Stimulated activated naive CD8-positive, alpha-beta T cell treated with anti-CD3 and anti-CD28 coated beads, Interleukin-15, Interleukin-2, amounts not matched to agents 100 U/mL and 50 U/mL, for 24 hours (primary cell): ENCODE measurements at places on chromosomes 12 and 14.

- no peak for DNase-seq
Observed at GRCh38 chr12:7180685-7181084, 8.8 kb upstream of the PEX5 start.

GRCh38 chr12:113260636-113261300 lies 39.5 kb downstream of the TPCN1 start:
- DNase-seq = no peak

DNA sequence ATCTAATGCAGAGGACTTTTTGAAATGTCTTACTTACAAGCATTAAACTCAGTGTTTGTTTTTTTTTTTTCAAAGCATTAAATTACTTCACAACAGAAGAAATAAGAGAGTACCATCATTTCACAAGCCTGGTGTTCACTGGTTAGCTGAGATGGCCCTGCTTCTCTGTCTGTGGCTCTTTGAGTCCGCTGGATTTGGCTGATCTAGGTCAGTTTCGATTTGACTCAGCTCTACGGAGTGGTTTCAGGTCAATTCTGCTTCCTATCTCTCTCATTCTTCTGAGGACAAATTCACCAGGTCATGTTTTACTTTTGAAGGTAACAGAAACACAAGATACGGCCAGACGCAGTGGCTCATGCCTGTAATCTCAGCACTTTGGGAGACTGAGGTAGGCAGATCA lies 1066.1 kb downstream of the FLRT2 start:
- DNase-seq = no peak

- DNase-seq = no peak
Observed at GRCh38 chr12:31406345-31406744, 80.4 kb upstream of the SINHCAF start.

DNA sequence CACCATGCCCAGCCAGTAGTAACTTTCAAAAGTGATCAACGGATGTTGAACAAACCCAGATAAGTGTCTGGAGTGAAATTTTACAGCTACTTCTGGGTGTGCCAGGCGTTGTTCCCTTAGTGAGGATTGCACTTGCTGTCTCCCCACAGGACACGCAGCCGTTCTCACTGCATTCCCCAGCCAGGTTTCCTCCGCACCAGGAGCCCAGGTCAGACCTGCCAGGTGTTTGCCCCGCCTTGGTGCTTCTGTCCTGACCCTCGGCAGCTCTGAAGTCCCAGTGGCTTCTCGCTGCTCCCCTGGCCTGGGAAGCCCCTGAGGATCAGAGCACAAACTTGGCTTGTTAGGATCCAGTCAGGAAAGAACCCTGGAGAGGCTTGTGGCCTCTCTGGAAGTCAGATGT lies 36.2 kb downstream of the MMAB start:
- DNase-seq = no peak

DNA sequence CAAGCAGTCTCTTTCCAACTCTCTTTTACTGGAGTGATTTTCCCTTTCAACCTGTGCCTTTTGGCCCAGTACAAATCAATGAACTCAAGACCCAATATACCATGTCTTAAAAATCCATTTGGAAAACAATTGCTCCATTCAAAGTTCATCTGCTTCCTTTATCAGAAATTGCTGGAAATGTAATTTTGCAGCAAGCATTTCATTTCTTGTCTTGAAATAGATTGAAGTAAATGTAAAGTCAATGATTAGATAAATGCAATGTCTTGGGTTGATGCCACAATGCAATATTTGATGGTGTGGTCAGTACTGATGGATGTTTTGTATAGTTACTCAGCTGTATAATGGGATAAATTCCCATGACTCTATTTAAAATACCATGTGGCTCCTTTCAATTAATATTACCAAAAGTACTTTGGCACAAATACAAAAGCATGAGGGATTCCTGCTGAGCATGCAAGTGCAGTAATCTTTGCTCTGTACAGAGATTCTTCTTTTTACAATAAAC lies 707.7 kb upstream of the NOVA1 start:
- DNase-seq = no peak

DNA sequence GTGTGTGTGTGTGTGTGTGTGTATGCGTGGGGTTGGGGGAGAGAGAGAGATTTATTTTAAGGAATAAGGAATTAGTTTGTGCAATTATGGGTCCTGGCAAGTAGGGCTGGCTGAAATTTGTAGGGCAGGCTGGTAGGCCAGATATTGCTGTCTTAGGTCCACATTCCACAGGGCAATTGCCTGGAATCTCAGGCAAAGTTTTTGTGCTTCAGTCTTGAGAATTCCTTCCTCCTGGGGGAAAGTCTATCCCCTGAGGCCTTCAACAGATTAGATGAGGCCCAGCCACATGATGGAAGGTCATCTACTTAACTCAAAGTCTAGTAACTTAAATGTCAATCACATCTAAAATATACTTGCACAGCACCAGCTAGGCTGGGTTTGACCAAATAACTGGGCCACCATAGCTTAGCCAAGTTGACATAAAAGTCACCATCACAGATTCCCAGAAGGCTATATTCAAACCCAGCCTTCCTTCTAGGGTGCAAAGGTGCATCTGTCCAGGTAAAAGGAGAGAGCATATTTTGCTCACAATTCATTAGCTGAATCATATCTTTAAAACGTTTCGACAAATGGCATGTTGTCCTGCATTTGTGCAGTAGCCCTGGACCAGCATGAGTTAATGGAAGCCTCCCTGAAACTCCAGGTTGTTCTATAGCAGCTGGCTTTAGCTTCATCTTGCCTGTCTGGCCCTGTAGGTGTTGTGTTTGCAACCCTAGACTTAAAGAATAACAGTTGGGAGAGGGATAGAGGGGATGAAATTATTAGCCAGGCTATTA lies 63.1 kb downstream of the C14orf132 start:
- no peak for DNase-seq

- DNase-seq = no peak
Observed at GRCh38 chr14:105884808-105885281, 358.5 kb downstream of the TMEM121 start.

DNA sequence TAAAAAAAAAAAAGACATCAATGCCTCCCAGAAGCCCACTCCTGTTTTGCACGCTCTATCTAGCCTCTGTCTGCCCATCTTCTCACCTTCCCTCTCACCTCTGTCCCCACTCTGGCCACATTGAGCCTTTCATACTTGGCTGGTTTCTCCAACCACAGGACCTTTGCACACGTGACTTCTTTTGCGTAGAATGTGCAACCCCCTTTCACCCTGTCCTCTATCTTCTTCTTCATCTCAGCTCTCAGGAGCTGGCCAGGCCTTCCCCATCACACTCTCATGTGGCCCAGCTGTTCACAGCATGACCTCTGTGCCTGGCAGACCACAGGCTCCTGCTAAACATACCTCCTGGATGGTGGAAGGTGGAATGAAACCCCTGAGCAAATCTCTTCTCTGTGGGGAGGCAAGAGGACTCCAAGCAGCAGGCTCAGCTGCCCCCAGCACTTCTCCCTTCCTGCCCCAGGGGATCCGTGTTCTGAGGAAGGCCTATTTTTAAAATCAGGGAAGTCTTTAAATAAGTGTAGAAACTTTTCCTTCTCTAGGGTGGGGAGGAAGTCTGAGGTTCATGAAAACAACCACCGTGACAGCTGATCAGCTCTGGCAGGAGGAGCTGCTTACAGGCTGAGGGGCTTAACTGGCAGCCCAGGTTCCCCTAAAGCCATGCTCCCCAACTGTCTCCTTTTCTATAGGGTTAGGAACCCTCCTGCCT lies 11.6 kb downstream of the HVCN1 start:
- DNase-seq = no peak

GRCh38 chr12:7678744-7679143 lies 13.0 kb upstream of the APOBEC1 start:
- DNase-seq = no peak

- peak; percentile 92 for DNase-seq
Observed at GRCh38 chr12:1594261-1595025, at the start of gene FBXL14. FBXL14 (minus strand) TSS chr12:1594581; CDS start chr12:1594066, 515 bp downstream.

- no peak for DNase-seq
Observed at GRCh38 chr12:102067574-102068258, 5.9 kb upstream of the WASHC3 start.

GRCh38 chr12:60251091-60251490 lies 655.3 kb downstream of the SLC16A7 start:
- no peak for DNase-seq

- DNase-seq = no peak
Observed at GRCh38 chr14:72617391-72618031, 276.4 kb downstream of the DPF3 start.

DNA sequence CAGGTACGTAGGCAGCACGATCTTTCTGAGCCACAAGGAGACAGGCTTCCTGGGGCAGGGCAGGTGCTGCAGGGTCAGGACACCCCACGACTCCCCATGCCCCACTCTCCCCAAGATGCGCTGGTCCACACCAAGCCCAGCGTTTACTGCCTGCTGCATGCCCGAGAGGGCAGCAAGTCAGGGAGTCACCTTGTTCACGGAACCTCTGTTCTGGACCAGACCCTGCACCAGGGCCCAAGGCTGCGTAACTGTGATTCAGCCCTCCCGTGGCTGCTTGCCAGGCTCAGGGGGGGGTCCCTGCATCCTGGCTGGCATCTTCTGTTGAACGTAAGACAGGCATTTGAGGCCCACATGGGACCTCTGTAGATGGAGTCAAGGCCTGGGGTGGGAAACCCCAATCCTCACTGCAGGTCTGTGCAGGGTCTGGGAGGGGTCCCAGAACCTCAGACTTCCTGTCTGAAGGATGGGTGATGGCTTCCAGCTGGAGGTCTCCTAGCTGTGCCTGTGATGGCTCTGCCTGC lies 228.6 kb upstream of the RTL1 start:
- no peak for DNase-seq

DNA sequence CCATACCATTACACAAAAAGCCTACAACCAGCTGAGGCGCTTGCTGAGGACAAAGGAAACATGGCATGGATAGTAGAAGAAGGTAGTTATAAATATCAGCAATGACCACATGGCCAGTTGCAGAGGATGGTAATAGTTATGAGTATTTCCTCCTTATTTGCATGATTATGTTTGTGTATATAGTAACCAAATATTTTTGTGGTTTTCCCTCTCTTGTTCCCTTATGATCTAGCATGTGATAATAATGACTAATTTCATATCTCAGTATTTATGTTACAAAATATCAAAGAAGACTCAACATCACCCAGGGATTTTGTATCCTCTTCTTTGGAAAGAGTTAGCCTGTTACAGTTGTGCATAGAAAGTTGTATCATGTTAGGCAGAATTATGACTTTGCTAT lies 13.5 kb upstream of the CATSPERB start:
- no peak for DNase-seq

- DNase-seq = no peak
Observed at GRCh38 chr14:76640923-76641395, 120.3 kb upstream of the VASH1 start.

DNA sequence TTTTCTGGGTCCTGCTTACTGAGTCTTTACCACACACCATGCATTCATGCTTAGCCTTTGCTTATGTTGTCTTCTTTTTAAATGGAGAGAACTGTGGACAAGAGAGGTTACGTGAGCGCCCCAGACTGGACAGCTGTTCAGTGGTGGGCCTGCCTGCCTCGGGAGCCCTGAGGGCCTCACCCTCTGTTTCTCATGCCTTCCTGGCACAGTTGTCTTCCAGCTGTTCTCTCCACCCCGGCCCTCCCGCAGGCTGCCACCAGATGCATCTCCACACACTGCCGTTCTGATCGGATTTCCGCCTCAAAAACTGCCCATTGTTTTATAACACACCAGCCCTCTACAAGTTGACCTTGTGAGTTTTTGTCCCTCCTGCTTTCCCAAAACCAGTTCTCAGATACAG lies 100.8 kb downstream of the SAMD4A start:
- DNase-seq = no peak

- no peak for DNase-seq
Observed at GRCh38 chr12:79085106-79085682, 220.6 kb downstream of the SYT1 start.

DNA sequence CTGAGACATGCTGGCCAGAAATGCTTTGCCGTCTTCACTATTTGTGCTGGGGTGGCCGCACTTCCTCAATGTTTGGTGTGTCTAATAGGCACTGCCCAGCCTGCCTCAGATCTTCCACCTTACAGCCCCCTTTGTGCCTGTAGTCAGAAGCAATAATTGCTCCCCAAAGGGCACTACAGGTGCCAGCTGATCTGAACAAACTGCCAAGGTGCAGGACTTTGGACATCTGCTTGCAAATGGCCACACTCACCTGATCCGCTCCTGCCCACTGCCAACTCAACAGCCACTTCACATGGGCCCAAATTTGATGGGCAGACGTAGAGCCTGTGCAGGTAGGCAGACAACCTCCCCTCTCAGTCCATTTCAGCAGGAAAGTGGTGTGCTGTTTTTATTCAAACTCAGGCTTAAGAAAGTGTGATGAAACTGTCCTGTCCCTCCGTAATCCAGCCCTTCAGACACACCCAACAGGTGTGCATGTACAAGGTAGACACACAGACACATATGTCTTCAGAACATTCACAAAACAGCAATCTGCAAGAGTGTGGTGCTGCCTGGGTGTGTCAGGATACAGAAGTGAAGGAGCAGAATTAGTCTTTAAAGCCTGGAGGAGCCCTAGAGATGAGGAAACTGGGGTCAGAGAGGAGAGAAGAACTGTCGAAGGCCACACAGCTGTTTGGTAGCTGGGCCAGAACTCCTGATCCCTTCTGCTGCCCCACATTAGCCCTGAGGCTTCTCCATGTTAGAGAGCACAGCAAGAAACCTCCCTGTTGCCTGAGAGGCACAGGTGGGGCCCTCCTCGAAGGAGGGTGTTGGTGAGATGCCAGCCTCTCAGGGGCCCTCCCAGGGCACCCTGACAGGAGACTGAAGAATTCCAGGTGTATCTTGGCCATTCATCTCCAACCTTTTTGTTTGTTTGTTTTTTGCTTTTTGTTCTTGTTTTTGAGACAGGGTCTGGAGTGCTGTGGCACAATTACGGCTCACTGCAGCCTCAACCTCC lies 4.4 kb upstream of the KRT75 start:
- DNase-seq = no peak

- no peak for DNase-seq
Observed at GRCh38 chr12:46744283-46744682, 81.5 kb downstream of the SLC38A4 start.

DNA sequence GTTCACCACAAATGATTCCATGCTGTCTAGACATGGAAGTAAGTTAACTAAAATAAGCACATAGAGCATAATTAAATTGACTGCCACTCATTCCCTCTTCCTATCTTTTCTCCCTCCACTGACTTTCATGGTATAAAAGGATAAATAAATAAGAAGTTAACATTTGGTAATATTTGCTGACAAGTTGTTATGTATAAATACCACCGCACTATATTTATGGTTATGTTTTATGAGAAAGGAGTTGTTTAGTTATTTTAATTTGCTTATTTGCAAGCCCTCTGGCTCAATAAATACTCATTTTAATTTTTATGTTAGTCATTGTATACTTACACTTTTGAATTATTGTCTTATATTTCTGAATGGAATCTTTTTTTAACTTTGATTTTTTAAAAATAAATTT lies 113.5 kb downstream of the MIPOL1 start:
- DNase-seq = no peak

- no peak for DNase-seq
Observed at GRCh38 chr12:121224591-121224990, 14.7 kb downstream of the P2RX4 start.
